ENCODE measurements at places on chromosomes 5 and 9.

GRCh38 chr5:78404682-78405293 is 44.4 kb downstream of the SCAMP1 start:
- no peak for DNase-seq

DNA sequence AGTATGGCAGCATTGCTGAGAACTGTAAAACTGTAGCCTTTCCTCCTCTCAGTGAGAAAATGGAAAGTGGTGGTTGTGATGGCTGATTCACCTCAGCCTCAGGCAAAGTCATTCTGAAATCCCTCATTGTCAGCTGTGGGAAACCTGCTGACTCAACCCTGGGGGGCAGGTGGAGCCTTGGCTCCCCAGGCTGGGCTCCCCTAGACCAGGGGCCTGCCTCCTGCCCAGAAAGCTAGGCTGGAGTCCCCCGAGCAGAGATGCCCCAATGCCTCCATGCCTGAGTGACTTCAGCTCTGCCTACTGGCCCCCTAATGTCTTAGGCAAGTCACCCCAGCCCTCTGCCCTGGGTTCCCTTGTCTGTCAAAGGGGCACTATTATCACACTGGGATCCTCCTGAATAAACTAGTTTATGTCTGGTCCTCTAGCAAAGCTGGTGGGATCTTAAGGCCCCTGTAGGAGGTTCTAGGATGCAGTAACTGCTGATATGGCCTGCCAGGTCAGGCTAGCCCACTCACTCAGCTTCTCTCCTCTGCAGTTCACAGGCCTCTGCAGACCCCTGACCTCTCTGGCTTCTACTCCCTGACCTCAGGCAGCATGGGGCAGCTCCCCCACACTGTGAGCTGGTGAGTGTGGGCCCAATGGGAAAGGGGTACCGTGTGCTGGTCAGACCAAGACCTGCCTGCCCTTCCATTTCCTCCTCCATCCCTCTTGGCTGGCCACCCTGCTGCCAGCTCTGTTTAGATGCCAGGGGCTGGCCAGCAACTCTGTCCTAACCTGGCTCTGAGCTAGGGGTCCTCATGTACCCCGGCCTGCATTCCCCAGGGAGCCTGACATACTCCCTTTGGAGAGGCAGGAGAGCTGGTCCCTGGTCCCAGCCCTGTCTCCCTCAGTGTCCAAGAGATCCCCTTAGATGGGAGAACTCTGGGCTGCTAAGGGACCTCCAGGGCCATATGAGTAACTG is 24.2 kb downstream of the TCF7 start:
- peak; percentile 46 for DNase-seq

DNA sequence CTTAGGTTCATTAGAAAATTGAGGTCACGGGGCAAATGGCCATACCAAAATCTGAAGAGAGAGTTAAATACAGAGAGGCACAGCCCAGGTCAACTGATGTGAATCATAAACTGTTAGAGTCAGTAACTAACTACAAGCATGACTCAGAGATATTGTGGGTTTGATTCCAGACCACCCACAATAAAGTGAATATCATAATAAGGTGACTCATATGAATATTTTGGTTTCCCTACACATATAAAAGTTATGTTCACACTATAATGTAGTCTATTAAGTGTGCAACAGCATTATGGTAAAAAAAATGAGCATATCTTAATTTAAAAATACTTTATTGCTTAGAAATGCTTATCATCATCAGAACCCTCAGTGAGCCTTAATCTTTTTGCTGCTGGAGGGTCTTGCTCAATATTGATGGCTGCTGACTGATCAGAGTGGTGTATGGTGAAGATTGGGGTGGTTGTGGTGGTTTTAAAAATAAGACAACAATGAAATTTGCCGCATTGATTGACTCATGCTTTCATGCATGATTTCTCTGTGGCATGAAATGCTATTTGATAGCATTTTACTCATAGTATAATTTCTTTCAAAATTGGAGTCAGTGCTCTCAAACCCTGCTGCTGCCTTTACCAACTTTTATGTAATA is 53.1 kb upstream of the EDIL3 start:
- no peak for DNase-seq

- DNase-seq: no peak
These were observed 62.2 kb downstream of the BOD1 start for GRCh38 chr5:173554038-173554955.

DNA sequence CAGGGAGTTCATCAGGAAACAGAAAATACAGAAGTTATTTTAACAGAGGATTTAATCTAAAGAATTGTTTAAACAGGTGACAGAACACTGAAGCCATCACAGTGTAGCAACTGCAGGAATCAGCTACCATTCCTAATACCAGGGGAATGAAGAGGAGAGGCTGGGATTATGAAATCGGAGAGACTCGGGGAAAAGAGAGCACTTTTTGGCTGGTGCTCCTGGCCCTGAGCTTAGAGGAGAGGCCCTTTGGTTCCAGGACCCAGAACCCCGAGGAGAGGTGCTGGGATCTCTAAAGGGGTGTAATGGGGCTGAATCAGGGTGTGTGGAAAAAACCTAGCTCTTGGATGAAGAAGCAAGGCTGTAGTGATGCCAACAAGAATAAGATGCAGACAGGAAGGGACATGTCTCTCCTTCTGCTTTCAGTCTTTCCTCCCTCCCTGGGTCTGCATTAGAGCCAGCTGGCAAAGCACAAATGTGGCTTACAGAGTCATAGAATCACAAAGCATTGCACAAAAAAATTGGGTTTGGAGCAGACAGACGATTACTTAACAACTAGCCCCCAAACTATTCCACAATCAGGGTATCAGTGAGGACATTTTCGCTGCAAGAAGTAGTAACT is 11.6 kb upstream of the SFXN1 start:
- DNase-seq: no peak

GRCh38 chr5:66912787-66913186 is 283.8 kb downstream of the CD180 start:
- no peak for DNase-seq

DNA sequence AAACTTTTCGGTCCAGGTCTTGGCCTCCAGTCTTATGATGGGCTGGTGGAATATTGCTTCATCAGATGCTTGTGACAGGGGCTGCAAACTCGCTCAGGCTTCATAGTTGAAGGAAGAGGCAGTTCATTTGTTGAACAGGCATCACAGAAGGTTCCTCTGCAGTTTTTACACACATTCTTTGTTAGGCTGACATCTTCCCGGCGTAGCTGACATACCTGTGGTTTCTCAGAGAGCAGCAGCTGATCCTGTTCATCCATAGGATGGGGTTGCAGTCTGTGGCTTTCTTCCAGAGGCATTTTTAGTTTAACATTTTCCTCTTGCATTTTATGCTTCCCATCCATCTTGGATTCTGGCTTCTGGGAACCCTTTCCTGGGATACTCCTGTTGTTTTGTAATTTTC is 1255.2 kb downstream of the EFNA5 start:
- no peak for DNase-seq

- DNase-seq: no peak
These were observed 12.0 kb upstream of the B4GALT1 start for GRCh38 chr9:33178972-33179697.

Measured in GM19239 (cell line).